ENCODE measurements at places on chromosomes 1 and 21.

DNA sequence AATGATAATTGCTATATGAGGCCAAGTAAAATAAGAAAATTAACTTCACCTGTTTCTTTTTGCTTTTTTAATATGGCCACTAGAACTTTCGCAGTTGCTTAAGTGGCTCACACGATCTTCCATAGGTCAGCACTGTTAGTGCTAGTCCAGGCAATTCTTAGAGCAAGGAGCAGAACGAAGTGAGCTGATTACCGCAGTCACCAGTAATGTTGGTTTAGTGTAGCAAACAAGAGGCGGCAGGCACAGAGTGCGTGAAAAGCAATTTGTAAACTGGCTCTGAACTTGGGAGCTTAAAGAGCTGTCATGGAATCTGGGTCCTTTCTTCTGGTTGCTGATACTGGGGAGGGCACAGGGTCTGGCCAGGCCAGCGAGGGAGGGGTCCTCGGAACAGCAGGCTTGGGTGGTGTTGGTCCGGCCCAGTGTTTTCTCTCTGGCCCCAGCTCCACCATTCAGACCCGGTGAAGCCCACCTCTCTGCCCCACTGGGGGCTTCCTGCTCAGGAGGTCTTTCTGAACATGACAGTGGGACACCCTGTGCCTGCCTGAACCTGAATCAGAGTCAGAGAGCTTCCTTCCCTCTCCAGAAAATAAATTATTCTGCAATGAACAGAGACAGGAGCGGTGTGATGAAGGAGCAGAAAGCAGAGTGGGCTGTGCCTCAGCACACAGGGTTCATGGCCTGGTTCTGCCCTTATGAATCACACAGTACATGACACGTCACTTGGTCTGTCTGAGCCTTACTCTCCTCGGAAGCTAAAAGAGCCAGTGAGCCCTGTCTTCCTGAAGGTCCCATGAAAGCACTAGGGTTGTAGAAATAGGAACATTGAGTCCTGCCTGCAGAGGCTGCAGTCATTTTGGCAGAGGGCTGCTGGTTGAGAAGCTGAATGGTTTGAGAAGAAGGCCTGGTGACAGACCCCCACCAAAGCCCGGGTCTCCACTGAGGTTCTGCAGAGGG lies 11.9 kb downstream of the ETS2 start:
- DNase-seq = no peak

- DNase-seq = no peak
Observed at GRCh38 chr21:21324297-21324696, 326.1 kb downstream of the NCAM2 start.

DNA sequence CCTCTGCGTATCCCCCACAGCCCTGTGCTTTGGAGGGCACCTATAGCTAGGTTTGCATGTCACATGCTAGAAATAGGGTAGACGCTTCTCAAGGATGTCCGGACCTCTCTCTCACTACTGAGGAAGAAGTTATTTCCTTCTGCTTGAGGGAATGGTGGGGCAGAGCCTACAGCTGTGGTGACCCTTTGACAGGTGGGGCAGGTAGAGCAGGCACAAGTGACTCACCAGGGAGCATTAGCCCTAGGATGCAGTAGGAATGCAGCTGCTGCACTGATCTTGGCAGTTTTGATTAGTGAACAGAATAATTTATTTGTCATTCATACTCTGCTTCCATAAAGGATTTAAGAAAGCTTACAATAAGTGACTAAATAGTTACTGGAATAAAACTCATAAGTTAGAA lies 129.6 kb upstream of the HOOK1 start:
- DNase-seq = no peak

- DNase-seq = peak; percentile 82
Observed at GRCh38 chr1:39720094-39720999, 18.3 kb upstream of the PPIE start.
